ENCODE measurements at places on chromosomes 6 and 20. TPM values are rescaled to one million over a fixed set of nuclear protein-coding genes. Genes with fewer than 3 reads are reported as not detected.

- no peak for DNase-seq
Measured at GRCh38 chr6:75077701-75078100, 128.2 kb downstream of the COL12A1 start.

- no peak for DNase-seq
Measured at GRCh38 chr20:59640267-59640666, 35.9 kb downstream of the PHACTR3 start.

- no peak for DNase-seq
Measured at GRCh38 chr20:53883098-53883911, 187.1 kb downstream of the BCAS1 start.

- DNase-seq = no peak
Measured at GRCh38 chr6:92150553-92150952, 1268.8 kb downstream of the EPHA7 start.

ALDH8A1 gene
- not detected for total RNA-seq

TMC2 gene
- not detected for total RNA-seq

SMOC2 gene
- not detected for total RNA-seq

DNA sequence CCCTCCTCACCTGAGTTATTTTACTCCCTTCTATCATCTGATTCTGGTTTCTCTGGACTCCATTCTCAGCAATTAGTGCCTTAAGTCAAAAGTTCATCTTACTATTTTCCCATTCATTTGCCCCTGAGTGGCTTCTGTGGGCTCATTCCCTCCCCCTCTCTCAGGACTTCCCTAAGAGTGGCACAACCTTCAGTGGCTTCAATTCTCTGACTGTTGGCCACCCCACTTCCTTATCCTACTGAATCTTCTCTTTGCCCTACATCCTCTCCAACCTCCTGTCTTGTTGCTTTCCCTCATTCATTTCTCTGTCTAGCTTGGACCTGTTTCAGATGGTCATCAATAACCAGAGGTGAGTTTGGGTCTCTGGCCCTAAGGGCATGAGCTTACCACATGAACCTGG lies 61.1 kb upstream of the GLP1R start:
- DNase-seq = no peak

DNA sequence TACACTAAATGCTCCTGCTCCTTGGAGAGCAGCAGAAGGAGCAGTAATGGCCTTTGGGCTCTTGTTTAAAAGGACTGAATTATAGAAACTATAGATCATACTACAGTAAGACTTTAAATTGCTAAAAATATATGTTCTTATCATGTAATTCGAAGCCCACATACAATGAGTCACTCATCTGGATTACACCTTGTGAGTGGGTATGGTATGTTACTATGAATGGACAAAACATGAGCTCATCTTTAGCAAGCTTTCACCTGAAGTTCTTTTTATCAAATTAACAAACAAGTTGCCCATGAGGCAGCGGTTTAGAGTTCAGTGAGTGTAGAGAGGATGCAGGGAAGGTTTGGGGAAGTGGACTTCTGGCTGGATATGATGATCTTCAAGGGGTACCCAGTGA lies 114.4 kb upstream of the CCN2 start:
- DNase-seq = no peak

SLC22A7 gene
- total RNA-seq = not detected

STX11 gene
- 1.3 TPM for total RNA-seq

GRCh38 chr6:73309785-73310502 lies 44.1 kb downstream of the DPPA5 start:
- DNase-seq = peak; percentile 81

GRCh38 chr6:170271771-170272314 lies 19.0 kb downstream of the DLL1 start:
- DNase-seq = peak; percentile 25

KIF25 gene
- not detected for total RNA-seq

GRCh38 chr6:31079656-31080261 lies 32.6 kb downstream of the C6orf15 start:
- peak; percentile 69 for DNase-seq

GRCh38 chr6:48281217-48281616 lies 170.2 kb upstream of the PTCHD4 start:
- DNase-seq = no peak

DNA sequence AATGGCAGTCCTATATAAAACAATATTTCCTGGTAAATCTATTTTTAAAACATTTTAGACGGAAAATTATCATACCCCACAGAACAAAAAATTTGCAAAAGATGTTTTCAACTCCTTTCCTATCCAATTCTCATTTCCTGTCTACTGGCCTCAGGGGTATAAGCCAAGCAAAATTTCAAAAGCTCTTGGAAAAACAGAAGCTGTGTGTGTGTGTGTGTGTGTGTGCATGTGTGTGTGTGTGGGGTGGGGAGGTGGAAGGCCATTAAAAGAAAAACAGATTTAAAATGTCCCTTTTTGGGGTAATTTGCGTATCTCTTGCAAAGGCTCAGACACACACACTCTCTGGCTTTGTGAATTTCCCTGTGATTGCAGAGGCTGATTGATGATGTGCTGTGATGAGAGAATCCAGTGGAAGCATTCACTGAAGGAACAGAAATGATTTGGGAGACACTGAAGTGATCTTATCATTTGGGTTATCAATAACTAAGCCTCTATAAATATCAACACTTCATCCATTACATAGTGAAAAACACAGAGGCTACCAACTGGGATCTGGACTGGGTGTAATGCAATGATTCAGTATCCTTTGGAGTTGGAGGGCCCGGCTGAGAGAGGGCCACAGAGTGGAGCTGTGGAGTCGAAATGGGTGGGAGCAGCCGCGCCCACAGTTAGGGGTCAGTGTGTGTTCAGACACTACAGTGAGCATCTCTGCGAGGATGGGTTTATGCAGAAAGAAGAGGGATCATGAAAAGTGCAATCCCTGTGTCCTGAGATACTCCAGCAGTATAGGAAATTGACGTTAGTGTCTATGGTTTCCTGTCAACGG lies 106.8 kb upstream of the PREP start:
- DNase-seq = peak; percentile 11

DNA sequence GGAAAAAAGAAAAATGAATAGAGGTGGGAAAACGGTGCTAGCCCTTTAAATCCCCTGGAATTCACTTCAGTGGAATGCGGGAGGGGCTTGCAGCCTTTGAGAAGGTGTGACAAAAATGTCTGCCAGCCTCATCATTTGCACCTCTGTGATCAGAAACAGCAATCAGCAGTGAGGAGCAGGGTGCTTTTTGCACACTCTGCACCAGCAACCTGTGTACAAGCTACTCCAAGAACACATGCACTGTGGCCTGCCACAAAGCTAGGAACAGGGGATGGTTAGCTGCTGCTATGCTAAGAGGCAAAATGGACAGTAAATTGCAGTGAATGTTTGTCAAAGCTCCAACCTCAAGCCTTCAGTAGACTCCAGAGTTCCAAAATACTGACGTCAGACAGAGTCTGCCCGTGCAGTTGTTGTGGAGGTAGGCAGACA lies 29.7 kb downstream of the GINS1 start:
- no peak for DNase-seq

- no peak for DNase-seq
Measured at GRCh38 chr6:135204951-135205350, 23.8 kb downstream of the MYB start.

DNA sequence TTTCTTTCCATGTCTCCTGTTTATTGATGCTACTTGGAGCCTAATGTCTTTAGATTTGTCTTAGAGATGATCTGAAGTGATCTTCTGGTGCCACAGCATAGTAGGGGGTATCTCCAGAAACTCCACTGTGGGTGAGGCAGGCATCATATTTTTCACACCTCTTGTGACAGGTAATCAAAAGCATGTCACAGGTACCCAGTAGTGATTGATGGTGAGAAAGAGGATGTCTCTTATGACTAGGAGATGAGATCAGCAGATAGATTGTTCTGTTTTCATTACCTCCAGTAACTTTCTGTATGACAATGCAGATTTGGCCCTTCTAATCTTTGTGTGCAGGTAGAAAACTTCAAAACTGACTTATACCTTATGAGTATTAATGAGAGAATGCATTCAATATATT lies 13.5 kb downstream of the NCOA7 start:
- DNase-seq = no peak

NKAIN2 gene
- not detected for total RNA-seq

FBXO30 gene
- 11.7 TPM for total RNA-seq

CGA gene
- not detected for total RNA-seq

TP53RK gene
- total RNA-seq = 19.7 TPM

DNA sequence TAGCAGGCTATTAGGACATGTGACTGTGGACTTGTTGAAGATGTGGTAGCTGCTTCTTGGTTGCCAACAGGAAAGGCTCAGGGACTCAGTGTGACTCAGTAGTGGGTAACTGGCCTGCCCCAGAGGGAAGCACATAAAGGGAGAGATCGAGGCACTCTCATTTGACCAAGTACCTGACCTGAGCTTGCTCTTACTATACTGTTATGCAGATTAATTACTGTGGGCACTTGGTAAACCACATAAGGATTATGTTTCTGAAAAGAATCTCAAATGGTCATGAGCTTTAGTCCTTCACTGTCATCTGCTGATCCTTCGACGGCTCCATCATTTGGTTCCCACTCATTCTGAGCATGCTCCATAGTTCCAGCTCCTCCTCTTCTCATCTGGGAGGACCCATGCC lies 48.2 kb upstream of the RPL7L1 start:
- DNase-seq = no peak

PTK6 gene
- total RNA-seq = 1.8 TPM

- no peak for DNase-seq
Measured at GRCh38 chr20:39528436-39528835, 566.3 kb downstream of the DHX35 start.

GRCh38 chr6:37092923-37093727 lies 76.8 kb upstream of the PIM1 start:
- no peak for DNase-seq

DNA sequence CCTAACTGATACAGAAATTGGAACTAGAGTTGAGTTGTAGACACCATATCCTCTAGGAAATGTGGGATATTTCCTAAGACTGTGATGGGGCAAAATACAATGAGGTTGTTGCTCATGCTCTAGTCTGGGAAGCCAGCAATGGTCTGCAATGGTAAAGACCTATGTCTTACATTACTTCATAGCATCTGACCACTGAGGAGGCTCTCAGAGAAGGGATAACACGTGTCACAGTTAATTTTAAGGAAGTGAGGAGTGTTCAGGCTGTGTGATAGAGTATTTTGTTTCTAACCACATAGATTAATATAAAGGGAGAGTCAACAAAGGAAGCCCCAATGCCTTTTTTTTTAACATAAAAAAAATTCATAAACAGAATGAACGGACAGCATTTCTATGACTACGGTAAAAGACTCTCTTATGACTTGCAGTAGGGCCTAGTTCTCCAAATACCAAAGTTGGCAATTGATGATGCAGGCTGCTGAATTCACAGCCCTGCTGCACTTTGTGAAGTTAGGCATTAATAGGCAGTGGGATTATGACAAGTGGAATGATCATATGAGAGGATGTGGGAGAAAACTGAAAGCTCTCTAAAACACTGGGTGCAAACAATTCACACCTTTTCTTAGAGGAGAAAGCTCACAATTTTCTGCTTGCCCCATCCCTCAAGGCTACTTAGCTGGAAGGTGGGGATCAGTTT lies 13.7 kb downstream of the KCNS1 start:
- no peak for DNase-seq

DNA sequence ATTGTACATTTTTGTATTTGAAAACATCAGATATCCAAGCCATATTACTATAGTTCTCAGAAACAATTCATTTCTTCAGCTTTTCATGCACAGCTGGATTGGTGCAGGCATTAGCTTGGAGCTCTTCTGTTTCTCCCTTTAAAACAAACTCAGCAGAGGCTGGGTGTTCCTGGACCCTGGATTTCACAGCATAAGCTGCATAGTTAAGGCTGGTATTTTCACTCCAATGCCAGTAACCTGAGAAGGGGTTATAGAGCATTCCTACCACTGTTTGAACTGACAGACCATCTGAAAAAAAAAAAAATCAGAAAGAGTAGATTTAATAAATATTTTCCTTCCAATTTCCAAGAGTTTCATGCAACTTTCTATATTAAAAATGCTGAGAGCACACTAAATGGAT lies 20.1 kb upstream of the FAXC start:
- DNase-seq = no peak

DNA sequence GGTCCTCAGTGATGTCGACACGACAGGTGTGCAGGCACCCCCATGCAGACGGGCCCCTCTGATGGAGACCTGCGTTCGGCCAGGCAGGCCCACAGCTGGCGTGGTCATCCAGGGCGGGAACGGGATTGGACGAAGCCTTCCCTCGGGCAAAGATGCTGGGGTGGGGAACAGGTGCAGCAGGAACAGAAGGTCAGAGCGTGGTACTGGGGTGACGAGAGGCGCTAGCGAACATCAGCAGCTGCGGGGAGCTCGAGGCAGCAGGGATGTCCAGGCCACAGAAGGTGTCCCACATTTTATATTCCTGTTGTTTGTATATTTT lies 96.2 kb downstream of the SLC22A23 start:
- DNase-seq = no peak

- no peak for DNase-seq
Measured at GRCh38 chr6:167267921-167268401, 23.2 kb upstream of the UNC93A start.

- DNase-seq = no peak
Measured at GRCh38 chr6:36805096-36805797, 34.0 kb downstream of the CPNE5 start.

- DNase-seq = no peak
Measured at GRCh38 chr20:31801508-31801907, 17.6 kb upstream of the MYLK2 start.

PRELID3B gene
- total RNA-seq = 119 TPM

DNA sequence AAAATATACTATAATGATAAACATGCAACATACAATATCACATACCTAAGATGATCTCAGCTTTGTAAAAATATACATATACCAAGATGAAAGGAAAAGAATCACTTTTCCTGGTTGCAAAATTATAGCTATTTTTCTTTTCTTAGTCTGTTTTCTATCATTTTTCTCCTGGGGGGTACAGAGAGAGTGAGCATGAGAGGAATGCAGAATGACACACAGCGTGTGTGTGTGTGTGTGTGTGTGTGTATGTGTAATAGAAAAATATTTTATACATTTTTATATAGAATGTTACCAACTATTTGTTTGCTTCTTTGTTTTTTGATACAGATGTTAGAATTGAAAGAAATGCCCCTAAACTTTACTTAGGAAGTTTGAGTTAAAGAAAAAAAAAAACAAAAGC lies 64.3 kb downstream of the FAM83B start:
- no peak for DNase-seq

DNA sequence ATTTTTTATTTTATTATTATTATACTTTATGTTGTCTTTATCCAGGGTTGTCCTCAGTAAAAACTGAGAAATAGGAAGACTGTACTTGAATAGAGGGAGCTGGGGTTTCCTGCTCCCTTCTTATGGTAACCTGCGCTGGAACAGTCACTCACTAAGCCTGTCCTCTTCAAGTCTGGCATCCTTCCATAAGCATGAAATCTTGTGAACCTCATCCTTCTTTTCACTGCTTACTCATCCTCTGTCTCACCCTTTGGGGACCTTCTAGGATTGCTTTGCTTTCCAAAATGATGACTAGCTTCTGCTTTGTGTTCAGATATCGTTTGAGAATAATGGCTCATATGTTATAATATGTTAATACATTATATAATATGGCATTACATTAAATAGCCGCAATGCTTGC lies 90.6 kb downstream of the C6orf118 start:
- no peak for DNase-seq

All from OCI-LY7 (cell line).